NCI-H446 (cell line): ENCODE measurements at places on chromosomes 4 and X.
A peak's percentile ranks its signal among the peaks of the same experiment; 100 is the strongest.

GRCh38 chr4:26178854-26179253 lies 142.0 kb upstream of the RBPJ start:
- no peak for DNase-seq

DNA sequence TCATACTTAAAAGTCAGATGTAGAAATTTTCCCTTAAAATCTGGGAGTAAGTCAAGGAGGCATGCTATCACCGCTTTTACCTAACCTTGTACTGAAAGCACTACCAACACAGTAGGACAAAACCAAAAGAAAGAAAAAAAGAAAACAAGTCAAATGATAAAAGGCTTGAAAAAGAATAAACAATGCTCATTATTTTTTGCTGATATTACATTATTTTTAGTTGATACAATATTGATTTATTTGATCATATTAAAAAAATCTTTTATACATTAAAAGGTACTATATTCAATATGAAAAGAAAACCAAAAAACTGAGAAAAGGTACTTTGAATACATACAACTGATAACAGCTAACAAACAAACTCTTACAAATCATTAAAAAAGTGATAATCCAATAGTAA lies 164.3 kb downstream of the FAM13A start:
- DNase-seq, result no peak

GRCh38 chrX:117808426-117808825 lies 308.2 kb downstream of the KLHL13 start:
- DNase-seq, result no peak

GRCh38 chrX:31012509-31013025 lies 59.3 kb downstream of the FTHL17 start:
- no peak for DNase-seq

DNA sequence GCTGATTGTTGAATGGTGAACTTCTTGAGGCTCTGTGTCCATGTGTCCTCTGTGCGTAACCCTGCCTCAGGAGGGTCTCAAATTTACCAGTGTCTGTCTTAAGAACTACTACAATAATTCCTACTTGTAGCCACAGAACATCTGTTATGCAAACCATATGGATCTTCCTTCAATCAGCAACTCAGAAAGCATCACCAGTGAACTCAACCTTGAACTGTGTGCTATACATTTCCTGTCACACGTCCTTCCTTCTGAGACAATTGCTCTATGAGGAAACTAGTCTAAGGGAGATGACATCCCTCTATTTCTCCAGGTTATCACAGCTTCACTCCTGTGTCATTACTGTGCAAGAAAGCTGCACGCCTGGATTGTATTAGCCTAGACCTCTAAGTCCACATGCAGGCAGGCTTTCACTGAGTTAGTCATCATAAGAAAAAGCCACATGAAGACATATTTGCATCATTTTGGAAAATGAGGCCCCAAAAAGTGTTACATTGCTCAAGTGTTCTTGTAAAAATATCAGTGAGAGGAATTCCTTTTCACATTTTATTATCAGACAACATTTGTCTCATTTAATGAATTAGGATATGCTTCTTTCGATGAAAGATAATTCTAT lies 157.8 kb downstream of the AFF2 start:
- no peak for DNase-seq

- DNase-seq, result no peak
These were observed 324.6 kb downstream of the BCOR start for GRCh38 chrX:39773150-39773549.

GRCh38 chr4:76569706-76570105 lies 134.7 kb downstream of the SHROOM3 start:
- no peak for DNase-seq

DNA sequence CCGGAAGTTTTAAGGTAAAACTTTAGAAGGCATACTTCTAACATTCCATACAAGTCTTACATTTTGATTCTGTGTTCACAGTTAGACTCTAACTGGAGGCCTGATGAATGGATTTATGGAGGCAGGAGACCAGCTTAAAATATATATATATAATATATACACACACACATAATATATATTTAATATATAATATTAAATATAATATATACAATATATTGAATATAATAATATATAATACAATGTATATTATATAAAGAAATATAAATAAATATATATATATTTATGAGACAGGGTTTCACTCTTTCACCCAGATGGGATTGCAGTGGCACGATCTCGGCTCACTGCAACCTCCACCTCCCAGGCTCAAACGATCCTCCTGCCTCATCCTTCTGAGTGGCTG lies 7.9 kb upstream of the CTSO start:
- DNase-seq, result no peak

- no peak for DNase-seq
These were observed 99.8 kb downstream of the ARSF start for GRCh38 chrX:3141031-3141430.

- no peak for DNase-seq
These were observed 5.0 kb downstream of the LNX1 start for GRCh38 chr4:53586121-53586816.

DNA sequence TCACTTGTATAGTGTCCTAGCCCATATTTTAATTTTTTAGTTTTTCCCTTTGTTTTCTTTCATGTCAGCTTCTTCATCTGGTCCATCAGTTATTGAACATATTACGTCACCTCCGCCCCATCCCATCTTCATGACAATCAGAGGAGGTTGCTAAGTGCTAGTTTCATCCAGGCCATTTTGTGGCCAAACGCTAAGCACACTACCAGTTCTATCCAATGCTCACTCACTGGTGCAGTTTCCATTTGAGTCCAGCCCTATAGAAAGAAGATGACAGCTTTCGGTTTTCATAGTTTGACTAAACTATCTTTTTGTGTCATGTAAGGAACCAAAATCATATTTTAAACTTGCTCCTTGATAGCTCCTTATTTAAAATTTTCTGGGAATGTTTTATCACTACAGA lies 304.2 kb downstream of the TENM3 start:
- DNase-seq, result no peak

DNA sequence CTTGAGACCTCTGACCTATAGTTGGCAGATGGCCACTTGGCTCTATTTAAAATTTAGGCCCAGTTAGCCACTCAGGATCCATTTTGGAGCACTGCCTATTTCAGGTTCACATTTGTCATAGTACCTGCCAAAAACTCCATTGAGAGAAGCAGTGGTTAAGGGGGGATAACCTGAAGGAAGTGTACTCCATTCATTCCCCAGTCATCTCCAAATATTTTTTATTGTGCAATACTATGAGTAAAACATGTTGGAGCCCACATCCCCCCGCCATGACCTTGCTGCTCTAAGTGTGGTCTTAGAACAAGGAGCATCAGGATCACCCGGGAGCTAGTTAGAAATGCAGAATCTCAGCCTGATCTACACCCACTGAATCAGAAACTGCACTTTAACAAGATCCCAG lies 21.1 kb downstream of the PLP1 start:
- DNase-seq, result no peak

- no peak for DNase-seq
These were observed 1.6 kb downstream of the ENAM start for GRCh38 chr4:70630162-70630561.

- DNase-seq, result no peak
These were observed 312.2 kb downstream of the ARHGAP24 start for GRCh38 chr4:85787133-85787532.

GRCh38 chr4:55253948-55254593 lies 92.0 kb upstream of the SRD5A3 start:
- no peak for DNase-seq

GRCh38 chrX:152937236-152937635 lies 39.4 kb downstream of the ZNF185 start:
- no peak for DNase-seq

GRCh38 chr4:82753725-82754410 lies 44.7 kb downstream of the SCD5 start:
- DNase-seq, result no peak

DNA sequence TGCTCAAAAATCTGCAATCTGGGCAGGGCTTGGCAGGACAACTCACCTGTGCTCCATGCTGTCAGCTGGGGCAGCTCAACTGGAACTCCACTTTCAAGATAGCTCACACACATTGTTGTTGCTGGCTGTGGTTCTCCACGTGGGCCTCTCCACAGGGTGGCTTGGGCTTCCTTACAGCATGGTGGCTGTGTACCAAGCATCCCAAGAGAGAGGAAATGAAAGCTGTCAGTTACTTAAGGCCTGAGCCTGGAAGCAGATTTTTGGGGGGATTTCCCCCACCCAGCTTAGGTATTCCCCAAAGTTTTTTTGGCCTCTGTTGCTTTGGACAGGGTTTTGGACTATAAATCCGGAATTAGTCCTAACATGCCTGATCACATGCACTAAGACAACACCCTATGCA lies 81.0 kb downstream of the BCOR start:
- DNase-seq, result no peak

DNA sequence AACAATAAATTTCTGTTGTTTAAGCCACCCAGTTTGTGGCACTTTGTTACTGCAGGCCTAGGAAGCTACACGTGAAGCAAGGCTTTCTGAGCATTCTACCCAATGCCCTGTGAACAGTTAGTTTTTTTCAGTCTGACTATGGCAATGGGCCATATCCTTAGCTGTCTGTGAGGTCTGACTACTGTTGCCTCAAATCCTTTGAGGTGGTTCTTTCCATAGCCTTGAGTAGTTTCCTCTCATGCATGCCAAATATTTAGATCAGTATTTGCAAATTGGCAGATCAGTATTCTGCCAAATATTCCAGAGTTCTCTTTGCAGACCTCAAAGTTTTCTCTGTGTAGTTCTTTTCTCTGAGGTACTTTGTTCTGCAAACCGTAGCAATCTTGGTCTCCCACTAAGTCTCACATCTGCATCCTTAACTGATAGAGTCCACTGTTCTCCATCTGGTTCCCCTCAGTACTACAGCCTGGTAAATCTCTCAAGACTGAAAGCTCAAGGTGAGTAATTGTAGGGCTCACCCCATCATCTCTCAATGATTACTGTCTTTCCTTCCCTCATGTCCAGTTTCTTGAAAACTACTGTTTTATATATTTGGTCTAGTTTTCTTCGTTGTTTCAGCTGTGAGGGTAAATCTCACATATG lies 984.9 kb upstream of the INTU start:
- DNase-seq, result peak; percentile 17

GRCh38 chr4:9937078-9937477 lies 84.2 kb downstream of the SLC2A9 start:
- DNase-seq, result no peak

DNA sequence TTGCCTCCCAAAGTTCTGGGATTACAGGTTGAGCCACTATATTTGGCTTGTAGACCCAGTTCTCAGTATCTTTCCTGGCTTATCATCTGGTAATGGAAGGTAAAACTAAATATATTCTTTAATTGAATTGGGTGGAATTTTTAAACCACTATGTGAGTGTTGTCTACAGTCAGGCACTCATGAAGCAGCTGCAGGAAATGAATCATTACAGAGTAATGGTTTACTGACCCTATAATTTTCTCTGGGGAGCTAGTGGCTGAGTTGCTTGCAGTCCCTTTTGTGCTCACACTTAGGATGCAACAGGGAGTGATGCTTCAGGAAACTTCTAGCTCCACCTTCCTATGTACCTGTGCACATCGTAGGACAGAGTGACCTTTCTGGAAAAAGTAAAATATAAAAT lies 4.1 kb upstream of the UGT2B7 start:
- no peak for DNase-seq

GRCh38 chr4:155371432-155372043 lies 5.2 kb downstream of the MAP9 start:
- DNase-seq, result no peak

GRCh38 chrX:136577552-136577951 lies 45.5 kb downstream of the VGLL1 start:
- no peak for DNase-seq

GRCh38 chrX:134803060-134803459 lies 144.8 kb upstream of the PLAC1 start:
- DNase-seq, result no peak

DNA sequence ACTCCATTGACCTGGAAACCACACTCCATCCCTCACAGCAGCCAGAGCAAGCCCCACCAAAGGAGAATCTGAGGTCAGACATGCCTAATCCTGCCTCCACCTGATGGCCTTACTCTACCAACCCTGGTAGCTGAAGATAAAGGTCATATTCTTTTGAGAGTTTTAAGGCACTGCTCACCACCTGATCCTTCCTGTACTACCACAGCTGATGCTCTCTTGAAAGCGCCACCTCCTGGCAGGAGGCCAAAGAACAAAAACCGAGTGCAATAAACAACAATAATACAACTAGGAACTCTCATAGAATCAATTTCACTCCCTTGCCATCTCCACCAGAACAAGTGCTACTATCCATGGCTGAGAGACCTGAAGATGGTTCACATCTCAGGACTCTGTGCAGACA lies 301.6 kb downstream of the NAF1 start:
- no peak for DNase-seq

- no peak for DNase-seq
These were observed 36.3 kb upstream of the ADRA2C start for GRCh38 chr4:3729882-3730226.

GRCh38 chrX:64192673-64193072 lies 12.8 kb downstream of the AMER1 start:
- DNase-seq, result no peak

- no peak for DNase-seq
These were observed 2.3 kb upstream of the RNF212 start for GRCh38 chr4:1115528-1116293.

GRCh38 chrX:20567108-20567507 lies 300.4 kb upstream of the RPS6KA3 start:
- no peak for DNase-seq

- no peak for DNase-seq
These were observed 153.5 kb downstream of the KCNIP4 start for GRCh38 chr4:21795091-21795490.

- no peak for DNase-seq
These were observed 69.8 kb downstream of the HAUS3 start for GRCh38 chr4:2172161-2172560.

DNA sequence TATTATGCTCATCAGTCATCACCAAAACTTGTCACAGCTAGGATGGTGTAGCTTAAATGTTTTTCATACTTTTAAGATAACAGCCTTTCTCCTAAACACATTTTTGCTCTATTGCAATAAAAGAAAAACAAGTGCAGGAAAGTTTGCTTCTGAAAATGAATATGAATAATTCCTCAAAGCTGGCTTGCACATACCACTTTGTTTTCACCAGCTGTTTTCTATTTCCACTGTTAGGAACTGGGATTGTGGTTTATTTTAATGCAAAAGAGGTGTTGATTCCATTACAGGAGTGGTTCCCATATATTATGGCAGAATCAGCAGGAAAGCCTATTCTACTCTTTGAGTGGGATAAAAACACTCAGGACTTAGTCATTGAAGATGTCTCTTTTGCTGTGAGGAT lies 145.9 kb downstream of the PPA2 start:
- DNase-seq, result no peak

GRCh38 chr4:42543762-42544161 lies 113.1 kb downstream of the ATP8A1 start:
- no peak for DNase-seq

GRCh38 chr4:158157412-158157811 lies 15.4 kb downstream of the GASK1B start:
- DNase-seq, result no peak

GRCh38 chr4:32147446-32148085 lies 1427.4 kb downstream of the PCDH7 start:
- DNase-seq, result no peak

DNA sequence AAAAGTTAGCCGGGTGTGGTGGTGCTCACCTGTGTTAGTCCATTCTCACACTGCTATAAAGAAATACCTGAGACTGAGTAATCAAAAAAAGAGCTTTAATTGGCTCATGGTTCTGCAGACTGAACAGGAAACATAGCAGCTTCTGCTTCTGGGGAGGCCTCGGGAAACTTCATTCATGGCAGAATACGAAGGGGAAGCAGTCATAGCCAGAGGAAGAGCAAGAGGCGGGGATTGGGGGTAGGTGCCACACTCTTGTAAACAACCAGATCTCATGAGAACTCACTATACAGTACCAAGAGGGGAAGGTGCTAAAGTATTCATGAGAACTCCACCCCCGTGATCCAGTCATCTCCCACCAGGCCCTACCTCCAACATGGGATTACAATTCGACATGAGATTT lies 64.1 kb downstream of the BEND4 start:
- DNase-seq, result no peak
